ENCODE measurements at places on chromosomes 4 and X.
A peak's percentile ranks its signal among the peaks of the same experiment; 100 is the strongest.

GRCh38 chr4:47686294-47686872, 151.5 kb downstream of the CORIN start:
- DNase-seq, result peak; percentile 49

GRCh38 chr4:53847965-53848364, 216.4 kb downstream of the CHIC2 start:
- no peak for DNase-seq

DNA sequence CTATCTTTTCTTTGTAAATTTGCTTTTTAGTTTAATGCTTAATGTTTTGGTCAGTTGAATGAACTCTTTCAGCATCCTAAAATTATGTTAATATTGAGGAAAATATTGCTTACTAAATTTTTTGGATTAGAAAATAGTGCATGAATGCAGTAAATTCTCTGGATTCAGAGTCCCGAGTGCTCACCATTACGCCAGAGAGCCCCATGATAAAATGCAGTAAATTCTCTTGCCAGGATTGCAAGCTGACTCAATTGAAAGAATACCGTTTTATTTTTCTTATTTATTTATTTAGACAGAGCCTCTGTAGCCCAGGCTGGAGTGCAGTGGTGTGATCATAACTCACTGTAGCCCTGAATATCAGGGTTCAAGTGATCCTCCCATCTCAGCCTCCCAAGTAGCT, 60.9 kb upstream of the ENPEP start:
- DNase-seq, result no peak

DNA sequence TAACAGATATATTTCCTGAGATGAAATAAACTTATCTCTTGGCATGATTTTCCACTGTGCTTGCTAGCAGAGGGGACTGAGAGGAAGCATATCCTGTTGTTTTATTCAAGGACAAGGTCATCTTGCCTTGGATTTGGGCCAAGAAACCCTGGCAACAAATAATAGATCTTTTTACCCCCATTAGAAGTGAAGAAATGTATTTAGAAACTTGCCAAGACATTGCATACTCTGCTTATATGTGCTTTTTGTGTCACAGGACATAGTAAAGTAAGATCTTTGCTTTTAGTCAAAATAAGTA, 170.2 kb downstream of the RAPGEF2 start:
- DNase-seq, result no peak

DNA sequence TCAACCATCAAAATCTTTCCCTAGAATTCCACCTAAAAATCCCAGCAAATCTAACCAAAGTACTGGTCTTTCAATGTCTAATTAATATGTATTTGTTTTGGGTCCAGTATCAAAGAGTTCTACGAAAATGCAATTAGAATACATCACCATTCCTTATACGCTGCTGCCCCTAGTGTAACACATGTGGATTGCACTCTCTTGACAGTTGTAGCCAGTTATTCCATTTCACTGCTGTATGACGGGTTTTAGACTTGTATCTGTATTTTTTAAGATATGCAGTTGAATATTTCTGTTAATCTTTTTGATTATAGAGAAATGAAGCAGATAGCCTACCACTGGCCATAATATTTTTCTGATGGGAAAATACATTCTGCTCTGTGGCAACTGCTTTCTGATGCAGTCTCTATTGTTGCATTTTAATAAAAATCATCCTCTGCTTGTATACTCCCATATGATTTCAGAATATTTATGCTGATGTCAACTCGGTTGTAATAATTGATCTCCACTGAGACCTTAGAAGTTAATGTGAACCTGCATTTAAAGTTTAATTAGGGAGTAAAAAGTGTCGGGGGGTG, 17.1 kb upstream of the PAGE2B start:
- DNase-seq, result no peak
